ENCODE measurements at places on chromosomes 4 and X. TPM values are rescaled to one million over a fixed set of nuclear protein-coding genes. Genes with fewer than 3 reads are reported as not detected.

CSAG2 gene
- total RNA-seq: not detected

EVC gene
- 30.2 TPM for total RNA-seq

SSX1 gene
- not detected for total RNA-seq

DUX4 gene
- total RNA-seq: not detected

GLRA2 gene
- not detected for total RNA-seq

BEND2 gene
- total RNA-seq: not detected

USP53 gene
- 19.8 TPM for total RNA-seq

IL1RAPL1 gene
- 4.1 TPM for total RNA-seq

OTC gene
- total RNA-seq: 0.31 TPM

BMX gene
- not detected for total RNA-seq

KLHL13 gene
- 6.3 TPM for total RNA-seq

SPOCK3 gene
- 1.3 TPM for total RNA-seq

EDNRA gene
- 13.3 TPM for total RNA-seq

SPANXA2 gene
- total RNA-seq: not detected

RASSF6 gene
- total RNA-seq: 10.1 TPM

KDR gene
- total RNA-seq: 0.33 TPM

CT45A10 gene
- total RNA-seq: not detected

EGFL6 gene
- total RNA-seq: 0.29 TPM

MSX1 gene
- total RNA-seq: 5.0 TPM

TGIF2LX gene
- total RNA-seq: not detected

CLCN4 gene
- total RNA-seq: 15.2 TPM

MSL3 gene
- 33.3 TPM for total RNA-seq

RBMXL3 gene
- total RNA-seq: not detected

CYSLTR1 gene
- not detected for total RNA-seq

MAGEA2B gene
- not detected for total RNA-seq

TMPRSS11D gene
- not detected for total RNA-seq

UCP1 gene
- total RNA-seq: not detected

PAGE2B gene
- not detected for total RNA-seq

EFHC2 gene
- total RNA-seq: 1.8 TPM

SLITRK2 gene
- total RNA-seq: 16.0 TPM

BDH2 gene
- total RNA-seq: 96.3 TPM

C1QTNF7 gene
- total RNA-seq: not detected

PPP2R2C gene
- 0.19 TPM for total RNA-seq

FDCSP gene
- total RNA-seq: not detected

CCNB3 gene
- total RNA-seq: 0.75 TPM

CITED1 gene
- 2.0 TPM for total RNA-seq

HS3ST1 gene
- total RNA-seq: 3.4 TPM

DIPK2B gene
- total RNA-seq: not detected

CACNA1F gene
- total RNA-seq: 0.19 TPM

PRRG1 gene
- 2.5 TPM for total RNA-seq

MAGEC3 gene
- total RNA-seq: 0.31 TPM

STS gene
- 7.8 TPM for total RNA-seq

ANK2 gene
- 11.1 TPM for total RNA-seq

ANOS1 gene
- total RNA-seq: 6.9 TPM

BEX4 gene
- total RNA-seq: 68.1 TPM

SPIN2B gene
- 20.3 TPM for total RNA-seq

AKAP4 gene
- not detected for total RNA-seq

TCEAL8 gene
- total RNA-seq: 65.1 TPM

MGST2 gene
- 62.5 TPM for total RNA-seq
